ENCODE measurements at places on chromosomes 1 and 21. TPM values are rescaled to one million over a fixed set of nuclear protein-coding genes. Genes with fewer than 3 reads are reported as not detected.

DNA sequence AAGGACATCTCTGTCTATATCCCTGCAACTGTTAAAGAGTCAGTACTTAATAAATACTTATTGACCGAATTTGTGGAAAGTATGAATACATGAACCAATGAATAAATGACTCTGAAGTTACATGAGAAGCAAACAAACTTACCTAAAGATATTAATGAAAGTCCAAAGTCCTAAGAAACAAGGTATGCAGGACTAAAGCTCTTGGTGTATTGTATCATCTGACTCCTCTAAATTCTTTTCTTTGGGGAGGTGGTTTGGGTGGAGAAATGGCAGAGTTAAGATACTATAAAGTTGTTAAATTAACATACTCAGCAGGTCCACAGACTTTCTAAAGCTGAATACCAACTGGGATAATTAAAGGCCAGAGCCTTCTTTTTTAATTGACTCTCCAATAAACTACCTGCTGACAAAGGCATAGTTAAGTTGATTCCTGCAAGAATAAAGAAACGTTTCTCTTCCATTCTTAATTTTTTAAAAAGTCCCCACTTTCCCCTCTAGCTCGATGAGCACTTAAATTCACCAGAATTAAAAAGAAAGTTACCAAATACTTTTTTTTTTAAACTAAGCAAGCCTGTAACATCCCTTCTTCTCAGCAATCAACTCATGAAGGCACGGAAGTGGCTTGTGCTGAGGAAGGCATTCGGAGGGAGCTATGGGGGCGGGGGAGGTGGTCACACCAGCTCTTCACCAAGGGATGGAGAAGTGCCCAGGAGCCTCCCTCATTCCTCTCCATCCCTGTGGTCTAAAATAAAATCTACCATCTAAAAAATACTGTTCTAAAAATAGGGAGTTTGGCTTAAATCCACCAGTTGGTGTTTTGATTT, 61.1 kb downstream of the GADD45A start:
- DNase-seq: no peak

The FH gene
- total RNA-seq: 93.2 TPM

The GJA5 gene
- 1.2 TPM for total RNA-seq

DNA sequence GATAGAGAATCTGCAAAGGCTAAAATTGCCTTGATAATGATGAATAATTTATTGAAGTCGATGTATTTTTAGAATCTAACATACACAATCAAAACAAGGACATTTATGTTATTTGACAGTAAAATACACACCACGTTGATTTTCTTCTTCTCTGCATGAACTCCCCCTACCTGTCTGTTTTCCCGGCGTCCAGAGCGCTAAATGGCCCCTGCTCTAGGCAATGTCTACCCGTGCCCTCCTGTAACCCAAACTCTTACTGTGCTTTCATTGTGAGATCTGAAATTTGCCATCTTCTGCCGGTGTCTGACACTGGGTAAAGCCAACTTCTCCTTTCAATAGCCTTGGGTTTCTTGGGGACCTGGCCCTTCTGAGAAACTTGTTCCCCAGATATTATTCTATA, 6.7 kb upstream of the OR11L1 start:
- no peak for DNase-seq

DNA sequence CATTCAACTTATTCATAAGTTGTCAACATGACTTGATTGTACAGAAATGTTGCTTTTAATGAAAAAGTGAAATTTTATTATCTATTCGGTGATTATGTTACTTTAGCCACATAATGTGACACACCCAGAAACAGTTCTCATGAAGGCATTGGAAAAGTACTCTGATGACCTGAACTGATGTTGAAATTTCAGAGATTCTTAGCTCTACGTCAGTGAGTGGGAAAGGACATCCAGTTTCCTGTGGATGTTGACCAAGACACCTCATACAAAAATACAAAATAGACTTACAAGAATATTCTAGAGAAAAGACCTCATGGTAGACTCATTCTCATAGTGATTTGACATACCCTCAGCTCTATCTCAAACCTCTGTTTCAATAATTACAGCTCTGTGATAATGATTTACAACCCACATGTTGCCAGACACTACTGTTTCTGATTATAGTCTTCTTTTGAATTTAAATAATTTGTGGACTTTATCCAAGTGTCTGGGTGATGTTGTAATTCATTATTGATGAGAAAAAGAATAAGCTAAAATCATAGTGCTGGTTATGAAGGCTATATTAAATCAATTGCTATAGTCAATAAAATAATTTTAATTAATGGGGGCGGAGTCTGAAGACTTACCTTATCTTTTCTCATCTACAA, 37.3 kb downstream of the KCNK2 start:
- DNase-seq: no peak

DNA sequence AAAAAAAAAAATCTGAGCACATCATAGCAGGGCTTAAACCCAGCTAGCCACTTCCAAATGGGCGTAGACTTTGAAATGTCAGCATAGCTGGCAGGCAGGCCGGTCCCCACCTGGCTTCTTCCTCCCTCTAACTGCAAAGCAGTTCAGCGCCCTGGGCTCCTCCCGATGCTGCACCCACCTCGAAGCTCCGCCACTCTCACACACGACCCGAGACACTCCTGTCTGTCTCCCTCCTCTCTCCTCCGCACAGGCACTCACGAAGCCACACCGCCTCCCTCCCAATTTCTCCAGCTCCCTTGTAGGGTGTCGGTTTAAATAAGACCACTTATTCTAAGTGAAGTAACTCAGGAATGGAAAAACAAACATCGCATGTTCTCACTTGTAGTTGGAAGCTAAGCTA, 301.3 kb downstream of the NPHP4 start:
- DNase-seq: no peak

GRCh38 chr1:110034040-110034450, 379 bp upstream of the STRIP1 start:
- DNase-seq: no peak

The PEAR1 gene
- total RNA-seq: 6.9 TPM

The C8A gene
- total RNA-seq: not detected
